ENCODE measurements at places on chromosomes 2 and 18.
A peak's percentile ranks its signal among the peaks of the same experiment; 100 is the strongest.

DNA sequence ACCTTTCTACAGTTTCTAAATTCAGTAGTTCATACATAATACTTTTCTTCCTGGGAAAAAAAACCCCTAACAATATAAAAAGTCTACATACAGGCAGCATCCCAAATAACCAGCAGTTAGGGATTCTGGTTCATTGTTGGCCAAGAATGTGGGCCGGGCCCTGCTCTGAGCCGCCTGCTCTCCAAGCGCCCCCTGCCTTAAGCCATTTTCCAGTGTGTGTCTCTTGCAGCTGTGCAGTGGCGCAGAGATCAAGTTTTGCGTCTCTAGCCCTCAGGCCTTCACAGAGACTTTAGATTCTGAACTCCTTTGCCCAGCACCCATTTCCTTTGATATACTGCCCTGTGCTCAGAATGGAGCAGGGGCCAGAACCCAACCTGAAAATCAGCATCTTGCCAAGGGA is 32.9 kb downstream of the RMC1 start:
- no peak overlapping the region for H3K27ac ChIP-seq
- H3K4me1 ChIP-seq = no peaks in the 10 kb centered on the region
- DNase-seq = no peak
- no peak overlapping the region for H3K4me3 ChIP-seq
- H3K27me3 ChIP-seq = no peaks in the 10 kb centered on the region
- no peaks in the 10 kb centered on the region for H3K36me3 ChIP-seq

GRCh38 chr18:49015886-49016647 is 65.3 kb upstream of the SMAD7 start:
- peaks cover 38% of the 10 kb centered on the region for H3K4me1 ChIP-seq
- no peaks in the 10 kb centered on the region for H3K27me3 ChIP-seq
- H3K4me3 ChIP-seq = no peak overlapping the region
- no peak for DNase-seq

DNA sequence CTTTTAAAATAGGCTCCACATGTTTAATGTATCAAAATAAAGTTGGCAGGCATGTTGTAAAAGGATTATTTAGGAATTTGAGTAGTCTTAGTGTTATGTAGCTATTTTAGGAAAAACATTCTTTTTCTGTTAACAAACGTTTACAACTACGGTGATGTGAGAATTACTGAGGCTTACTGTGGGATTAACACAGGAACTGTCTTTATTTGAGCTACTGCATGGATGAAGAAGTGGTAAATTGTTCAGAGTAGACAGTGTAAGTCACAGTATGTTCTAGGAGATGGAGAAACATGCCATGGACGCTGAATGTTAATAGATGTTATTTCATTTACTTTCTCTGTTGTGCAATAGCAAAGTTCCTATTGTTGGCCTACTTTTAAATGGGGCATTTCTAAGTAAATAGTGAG is 1.6 kb downstream of the PPM1B start:
- peaks cover 5% of the 10 kb centered on the region for H3K36me3 ChIP-seq
- DNase-seq = no peak
- peak overlapping the region; percentile 55 for H3K27ac ChIP-seq
- H3K4me3 ChIP-seq = peak overlapping the region; percentile 69
- H3K4me1 ChIP-seq = peaks cover 33% of the 10 kb centered on the region

DNA sequence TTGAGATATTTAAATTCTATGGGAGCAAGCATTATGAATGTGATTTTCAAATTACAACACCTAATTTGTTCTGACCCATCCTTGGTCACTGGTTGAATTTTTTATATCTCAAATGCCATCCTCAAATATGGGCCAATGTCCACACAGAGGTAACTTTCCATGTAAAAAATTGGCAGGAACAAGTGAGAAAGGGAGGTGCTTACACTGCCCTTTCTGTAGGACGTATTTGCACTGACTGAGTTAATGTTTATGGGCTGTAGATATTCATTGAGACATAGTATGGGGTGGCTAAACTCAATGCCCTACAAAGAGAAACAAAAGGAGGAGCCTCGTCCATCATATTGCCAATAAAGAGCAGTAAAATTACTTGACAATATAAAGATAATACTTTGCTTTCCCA is 259.3 kb downstream of the NRXN1 start:
- H3K36me3 ChIP-seq = no peaks in the 10 kb centered on the region
- no peak overlapping the region for H3K4me3 ChIP-seq
- no peak overlapping the region for H3K27ac ChIP-seq
- H3K4me1 ChIP-seq = no peaks in the 10 kb centered on the region
- H3K27me3 ChIP-seq = 0 out of 2 replicates have a peak, but pooled peaks cover 16% of the 10 kb centered on the region

DNA sequence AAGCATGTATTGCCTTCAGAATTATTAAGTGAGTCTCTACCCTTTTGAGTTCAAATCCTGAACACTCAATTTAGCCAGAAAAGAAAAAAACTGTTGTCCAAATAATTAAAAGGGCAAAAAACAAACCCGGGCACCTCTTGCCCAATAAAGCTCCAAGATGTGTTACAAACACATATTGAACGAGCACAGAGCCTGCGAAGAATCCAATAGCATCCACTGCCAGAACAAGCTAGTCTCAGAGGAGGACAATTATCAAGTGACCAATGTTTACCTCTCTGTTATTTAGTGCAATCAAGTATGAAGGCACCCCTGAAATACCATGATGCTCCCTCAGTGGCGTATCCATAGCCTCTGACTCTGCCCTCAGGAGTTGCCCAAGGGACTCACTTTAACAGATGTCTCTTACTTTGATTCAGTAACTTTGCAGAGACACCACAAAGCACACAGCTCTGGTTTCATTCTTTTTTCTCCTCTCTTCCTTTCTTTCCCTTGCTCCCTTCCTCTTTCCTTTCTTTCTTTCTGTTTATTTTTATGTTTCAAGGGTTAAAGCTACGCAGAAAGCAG is 93.5 kb upstream of the SPATS2L start:
- no peak overlapping the region for H3K4me3 ChIP-seq
- H3K27ac ChIP-seq = no peak overlapping the region
- no peaks in the 10 kb centered on the region for H3K36me3 ChIP-seq

GRCh38 chr2:55581435-55581834 is 36.0 kb downstream of the PPP4R3B start:
- no peaks in the 10 kb centered on the region for H3K27me3 ChIP-seq
- H3K36me3 ChIP-seq = peaks cover 72% of the 10 kb centered on the region
- H3K4me3 ChIP-seq = no peak overlapping the region
- no peak overlapping the region for H3K27ac ChIP-seq

GRCh38 chr2:62564380-62565137 is 58.6 kb upstream of the TMEM17 start:
- H3K27ac ChIP-seq = no peak overlapping the region
- H3K4me3 ChIP-seq = no peak overlapping the region
- DNase-seq = no peak

DNA sequence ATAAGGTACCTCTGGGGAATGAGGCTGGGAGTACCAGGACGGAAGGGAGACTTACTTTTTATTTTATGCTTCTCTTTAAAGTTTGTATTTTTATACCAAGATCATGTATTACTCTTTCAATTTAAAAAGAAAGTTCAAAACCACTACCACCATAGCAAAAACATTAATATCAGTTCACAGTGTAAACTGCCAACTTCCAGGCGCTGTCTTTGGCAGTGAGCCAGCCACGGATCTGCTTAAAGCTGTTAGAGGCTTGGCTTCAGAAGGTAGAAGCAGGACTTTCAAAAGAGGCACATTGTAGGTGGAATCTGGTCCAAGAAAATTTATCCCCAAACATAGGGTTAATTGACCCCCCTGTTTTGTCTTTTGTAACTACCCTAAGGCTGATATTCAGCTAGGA is 74.8 kb downstream of the B3GNT2 start:
- no peak overlapping the region for H3K27ac ChIP-seq
- no peaks in the 10 kb centered on the region for H3K4me1 ChIP-seq
- no peak for DNase-seq

- no peaks in the 10 kb centered on the region for H3K4me1 ChIP-seq
- no peak overlapping the region for H3K4me3 ChIP-seq
- DNase-seq = no peak
- no peaks in the 10 kb centered on the region for H3K27me3 ChIP-seq
- no peaks in the 10 kb centered on the region for H3K36me3 ChIP-seq
- no peak overlapping the region for H3K27ac ChIP-seq
Observed at GRCh38 chr2:75952173-75952572, 241.5 kb upstream of the GCFC2 start.

- H3K4me3 ChIP-seq = no peak overlapping the region
- no peaks in the 10 kb centered on the region for H3K4me1 ChIP-seq
- H3K27ac ChIP-seq = no peak overlapping the region
Observed at GRCh38 chr2:180184506-180184905, 177.4 kb upstream of the CWC22 start.

GRCh38 chr18:11366410-11366809 is 217.0 kb upstream of the PIEZO2 start:
- H3K36me3 ChIP-seq = no peaks in the 10 kb centered on the region
- DNase-seq = no peak
- no peaks in the 10 kb centered on the region for H3K4me1 ChIP-seq
- H3K27ac ChIP-seq = no peak overlapping the region
- peaks cover 13% of the 10 kb centered on the region for H3K27me3 ChIP-seq

DNA sequence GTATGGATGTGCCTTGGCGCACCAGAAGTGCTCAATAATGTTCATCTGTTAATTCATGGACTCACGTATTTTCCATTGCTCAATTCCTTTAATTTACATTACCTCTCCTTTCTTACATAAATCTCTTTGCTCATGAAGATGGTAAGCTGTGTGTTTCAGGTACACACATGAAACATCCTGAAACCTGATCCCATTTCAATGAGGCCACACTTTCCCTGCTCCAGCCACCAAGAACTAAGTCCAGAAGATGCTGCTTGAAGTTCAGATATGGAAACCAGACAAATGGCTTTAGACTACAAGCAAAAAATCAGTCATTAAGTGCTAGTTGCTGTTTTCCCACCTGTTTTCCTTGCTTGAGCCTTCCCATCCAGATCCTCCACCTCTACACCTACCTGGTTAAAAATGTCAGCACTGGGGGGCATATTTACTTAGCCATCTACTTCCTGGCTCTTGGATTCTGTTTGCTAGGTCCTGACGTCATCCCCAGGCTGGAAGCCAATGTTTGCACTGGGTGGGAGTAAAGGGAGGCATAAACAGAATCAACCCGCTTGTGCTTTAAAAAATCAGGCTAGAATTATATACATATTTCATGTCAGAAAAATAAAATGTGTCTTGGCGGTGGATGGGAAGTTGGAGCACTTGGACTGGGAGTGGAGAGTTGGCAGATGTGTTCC is 309.7 kb downstream of the OSR1 start:
- peak; percentile 14 for DNase-seq
- no peaks in the 10 kb centered on the region for H3K27me3 ChIP-seq
- no peaks in the 10 kb centered on the region for H3K36me3 ChIP-seq
- no peak overlapping the region for H3K27ac ChIP-seq
- peaks cover 9% of the 10 kb centered on the region for H3K4me1 ChIP-seq

DNA sequence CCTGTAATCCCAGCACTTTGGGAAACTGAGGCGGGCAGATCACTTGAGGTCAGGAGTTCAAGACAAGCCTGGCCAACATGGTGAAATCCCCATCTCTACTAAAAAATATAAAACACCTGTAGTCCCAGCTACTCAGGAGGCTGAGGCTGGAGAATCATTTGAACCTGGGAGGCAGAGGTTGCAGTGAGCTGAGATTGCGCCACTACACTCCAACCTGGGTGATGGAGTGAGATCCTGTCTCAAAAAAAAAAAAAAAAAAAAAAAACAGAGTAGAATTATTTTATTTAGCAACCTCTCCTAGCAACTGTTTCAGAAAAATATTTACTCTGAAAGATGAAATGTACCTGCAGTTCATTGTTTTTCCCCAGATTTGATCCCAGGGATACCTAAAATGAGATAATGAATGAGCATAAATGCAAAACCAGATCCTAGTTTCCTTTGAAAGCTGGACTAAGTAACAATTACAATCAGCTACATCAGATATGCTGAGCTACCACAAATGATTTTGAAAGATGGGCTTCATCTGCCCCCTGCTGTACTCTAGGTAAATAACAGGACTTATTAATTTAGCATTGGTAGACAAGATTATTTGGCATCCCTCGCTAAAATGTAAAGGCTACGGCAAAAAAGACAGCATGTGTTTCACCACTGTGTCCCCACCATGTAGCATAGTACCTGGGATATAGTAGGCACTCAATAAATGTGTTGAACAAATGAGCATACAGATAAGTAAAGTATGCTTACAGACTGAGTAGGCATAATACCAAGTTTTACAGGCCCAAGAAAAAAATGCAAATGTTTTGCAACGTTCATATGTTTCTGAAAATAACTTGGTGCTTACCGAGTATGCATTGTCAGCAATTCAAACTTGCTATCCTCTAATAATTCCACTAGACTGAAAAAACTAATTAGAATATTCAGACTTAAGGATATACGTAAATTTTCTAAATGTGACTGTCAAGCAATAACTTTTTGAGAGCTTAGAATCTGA is 102.5 kb downstream of the ATL2 start:
- peak overlapping the region; percentile 50 for H3K27ac ChIP-seq
- no peak overlapping the region for H3K4me3 ChIP-seq
- peak; percentile 79 for DNase-seq
- H3K36me3 ChIP-seq = no peaks in the 10 kb centered on the region

DNA sequence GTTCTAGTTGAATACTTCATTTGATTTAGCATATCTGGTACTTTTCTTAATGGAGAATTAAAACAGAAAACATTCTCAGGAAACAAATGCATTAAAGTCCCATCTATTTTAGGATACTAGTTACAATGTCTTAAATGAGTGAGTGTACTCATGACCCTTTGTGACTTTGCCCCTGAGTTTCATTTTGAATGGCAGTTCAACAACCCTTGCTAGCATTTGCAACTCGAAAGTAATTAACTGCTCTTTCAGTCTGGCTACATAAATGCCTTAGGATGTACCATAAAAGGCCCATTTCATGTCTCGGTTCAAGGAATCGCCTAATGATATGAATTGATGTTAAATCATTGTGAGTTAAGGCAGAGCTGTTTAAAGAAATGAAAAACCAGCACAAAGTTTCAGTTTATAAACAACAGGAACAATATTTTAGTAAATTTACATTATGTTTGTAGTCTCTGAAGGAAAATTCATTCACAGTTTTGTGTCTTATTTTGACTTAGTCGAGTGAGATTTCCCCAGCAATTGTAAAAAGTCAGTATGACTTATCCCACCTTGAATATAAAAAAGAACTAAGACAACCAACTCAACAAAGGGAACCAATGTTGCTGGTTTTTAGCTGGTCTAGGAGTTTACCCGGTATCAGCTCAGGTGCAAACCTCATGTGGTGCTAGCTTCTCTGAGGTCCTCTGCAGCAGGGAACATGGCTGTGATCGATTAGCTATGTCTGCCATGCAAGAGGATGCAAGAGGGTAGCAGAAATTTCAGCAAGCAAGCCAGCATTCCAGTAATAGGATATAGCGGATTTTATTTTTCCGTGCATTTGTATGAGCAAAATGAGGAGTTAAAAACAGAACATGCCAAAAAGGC is 386.2 kb downstream of the PTPRM start:
- peaks cover 10% of the 10 kb centered on the region for H3K36me3 ChIP-seq
- DNase-seq = no peak
- peaks cover 25% of the 10 kb centered on the region for H3K4me1 ChIP-seq
- no peak overlapping the region for H3K4me3 ChIP-seq
- H3K27ac ChIP-seq = no peak overlapping the region
- H3K27me3 ChIP-seq = no peaks in the 10 kb centered on the region

DNA sequence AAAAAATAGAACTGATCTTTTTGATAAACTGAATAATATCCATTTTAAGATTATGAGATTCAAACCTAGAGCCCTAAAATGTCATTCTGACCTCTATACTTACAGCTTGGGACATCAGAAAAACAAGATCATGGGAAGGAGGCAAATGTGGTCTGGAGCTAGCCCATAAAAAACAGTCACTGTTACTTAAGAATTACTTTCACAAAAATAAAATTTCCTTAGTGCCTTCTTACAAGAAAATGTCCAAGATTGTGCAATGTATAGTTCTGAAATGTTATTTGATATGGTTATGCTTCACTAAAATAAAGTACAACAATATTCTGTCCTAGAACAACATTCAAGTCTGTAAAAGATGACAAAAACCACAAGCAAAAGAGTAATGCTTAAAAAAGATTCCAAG is 247.6 kb downstream of the DYM start:
- H3K27ac ChIP-seq = no peak overlapping the region
- no peak for DNase-seq
- H3K27me3 ChIP-seq = no peaks in the 10 kb centered on the region
- H3K36me3 ChIP-seq = no peaks in the 10 kb centered on the region
- H3K4me3 ChIP-seq = no peak overlapping the region
- peaks cover 4% of the 10 kb centered on the region for H3K4me1 ChIP-seq

Measured in PC-9 (cell line).